ENCODE measurements at places on chromosomes 5 and 9.

GRCh38 chr5:134005417-134006061 is 764 bp upstream of the VDAC1 start:
- no peak for DNase-seq

GRCh38 chr9:29078063-29078666 is 1504.9 kb upstream of the C9orf72 start:
- peak; percentile 38 for DNase-seq

GRCh38 chr5:176664479-176664878 is 17.2 kb downstream of the TSPAN17 start:
- DNase-seq, result no peak

DNA sequence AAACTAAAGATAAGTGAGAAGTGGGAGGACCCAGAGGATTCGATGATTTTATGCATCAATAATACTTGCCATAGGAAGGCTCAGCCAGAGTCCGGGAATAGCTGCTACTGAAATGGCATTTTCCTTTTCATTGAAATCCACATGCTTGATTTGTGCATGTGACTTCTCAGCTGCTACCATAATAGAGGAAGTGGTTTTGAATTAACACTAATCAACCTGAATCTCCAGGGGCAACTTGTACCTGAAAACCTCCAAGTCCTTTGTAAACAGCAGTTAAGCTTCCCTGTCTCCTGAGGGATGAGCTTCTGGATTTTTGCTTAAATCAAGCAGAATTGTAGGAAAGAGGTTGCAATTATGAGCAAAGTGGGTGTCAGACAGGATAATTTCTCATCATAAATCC is 124.9 kb downstream of the PPP2R2B start:
- DNase-seq, result no peak

DNA sequence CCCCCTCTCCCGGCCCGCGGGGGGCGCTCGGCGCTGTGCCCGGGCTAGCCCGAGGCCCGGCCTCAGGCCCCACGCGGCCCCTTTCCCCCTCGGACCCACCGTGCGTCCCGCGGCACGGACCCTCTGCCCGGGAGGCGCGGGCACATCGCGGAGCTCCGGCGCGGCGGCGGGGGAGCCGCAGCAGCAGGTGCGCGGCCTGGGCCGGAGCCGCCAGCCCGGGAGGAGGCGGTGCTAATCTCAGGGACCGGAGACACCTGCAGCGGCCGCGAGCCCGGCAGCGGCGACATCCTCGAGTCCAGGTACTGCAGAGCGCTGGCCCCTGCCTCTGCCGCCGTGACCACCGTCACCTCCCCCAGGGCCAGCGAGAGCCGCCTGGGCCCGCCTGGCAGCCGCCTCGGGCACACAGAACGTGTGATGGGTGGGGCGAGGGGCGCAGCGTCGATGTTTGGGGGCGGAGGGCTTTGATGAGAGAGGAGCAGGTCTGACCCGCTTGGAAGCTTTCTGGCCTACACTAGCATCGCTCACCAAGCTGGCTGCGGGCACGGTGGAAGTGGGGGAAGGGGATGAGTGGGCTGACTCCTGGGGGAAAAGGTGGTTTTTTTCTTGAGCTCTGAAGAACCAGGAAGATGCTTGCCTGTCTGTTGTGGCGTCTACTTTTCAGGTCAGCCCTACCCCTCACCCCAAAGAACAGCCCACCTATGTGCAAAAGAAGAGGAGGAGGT is 524 bp downstream of the CYFIP2 start:
- no peak for DNase-seq

GRCh38 chr9:133250741-133251170 is 24.2 kb downstream of the ABO start:
- DNase-seq, result no peak

- no peak for DNase-seq
Measured at GRCh38 chr9:107251756-107252322, 31.2 kb upstream of the RAD23B start.

- DNase-seq, result no peak
Measured at GRCh38 chr9:98584059-98584458, 124.7 kb downstream of the GABBR2 start.

DNA sequence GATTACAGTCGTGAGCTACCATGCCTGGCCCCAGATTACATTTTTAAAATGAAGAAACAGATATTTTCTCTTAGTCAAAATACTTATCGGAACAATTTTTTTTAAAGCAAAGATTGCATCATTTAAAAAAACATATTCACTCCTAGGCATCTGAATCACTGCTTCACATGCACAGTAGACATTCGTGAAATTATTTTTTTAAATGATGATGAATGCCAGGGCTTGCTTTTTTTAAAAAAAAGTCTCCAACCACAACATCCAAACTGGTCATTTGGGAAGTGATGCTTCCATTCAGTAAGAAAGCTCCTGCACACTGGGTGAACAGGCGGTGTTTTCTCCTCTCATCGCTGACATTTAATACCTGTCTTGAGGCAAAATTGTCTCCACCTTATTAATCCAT is 223.0 kb upstream of the DMRT1 start:
- no peak for DNase-seq

GRCh38 chr5:145479271-145479670 is 355.9 kb downstream of the PRELID2 start:
- peak; percentile 47 for DNase-seq

DNA sequence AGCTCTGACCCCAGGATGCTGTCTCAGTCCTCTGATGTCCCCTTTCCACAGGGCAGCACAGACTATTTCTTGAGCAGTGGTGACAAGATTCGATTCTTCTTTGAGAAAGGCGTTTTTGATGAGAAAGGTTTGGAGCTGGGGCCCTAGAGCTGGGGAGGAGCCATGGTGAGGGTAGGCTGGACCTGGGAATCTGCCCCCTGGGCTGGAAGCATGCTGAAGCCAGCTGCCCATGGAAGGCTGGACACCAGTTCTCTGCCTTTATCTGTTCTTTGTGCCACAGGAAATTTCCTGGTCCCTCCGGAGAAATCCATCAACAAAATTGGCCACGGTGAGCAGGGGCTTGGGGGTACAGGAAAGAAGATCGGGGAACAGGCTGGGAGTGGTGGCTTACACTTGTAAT is 12.9 kb downstream of the PHYHD1 start:
- DNase-seq, result no peak

DNA sequence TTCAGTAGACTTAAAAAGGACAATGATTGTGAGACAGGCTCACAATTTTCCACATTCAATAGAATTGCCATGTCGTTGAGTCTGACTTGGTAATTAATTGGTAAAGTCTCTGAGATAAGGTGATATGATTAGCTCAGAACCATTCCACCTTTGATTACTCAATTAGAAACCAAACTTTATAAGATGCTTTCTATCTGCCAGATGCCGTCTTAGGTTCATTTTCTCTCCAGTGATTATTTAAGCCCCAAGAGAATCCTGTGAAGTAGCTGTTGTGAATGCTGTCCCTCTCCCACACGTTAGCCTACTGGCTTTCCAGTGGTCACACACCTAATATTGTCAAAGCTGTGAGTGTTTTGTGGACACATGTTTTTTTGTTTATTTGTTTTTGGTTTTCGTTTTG is 528.9 kb upstream of the ZNF462 start:
- no peak for DNase-seq

- DNase-seq, result no peak
Measured at GRCh38 chr5:88236866-88237642, 31.6 kb downstream of the TMEM161B start.

DNA sequence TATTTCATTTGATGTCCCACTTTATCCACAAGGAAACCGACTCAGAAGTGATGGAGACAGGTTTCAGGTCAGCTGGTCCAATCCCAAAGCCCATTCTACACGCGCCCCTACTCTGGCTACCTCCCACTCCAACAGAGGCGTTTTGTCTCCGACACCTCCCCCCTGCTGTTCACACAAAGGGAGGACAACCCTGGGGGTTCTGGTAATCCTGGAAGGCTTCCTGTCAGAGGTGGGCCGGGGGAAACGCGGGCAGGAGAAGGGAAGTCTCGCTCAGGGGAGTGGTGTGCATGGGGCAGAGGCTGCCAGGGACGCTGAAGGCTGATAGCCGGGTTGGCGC is 39.7 kb upstream of the GABRP start:
- no peak for DNase-seq

DNA sequence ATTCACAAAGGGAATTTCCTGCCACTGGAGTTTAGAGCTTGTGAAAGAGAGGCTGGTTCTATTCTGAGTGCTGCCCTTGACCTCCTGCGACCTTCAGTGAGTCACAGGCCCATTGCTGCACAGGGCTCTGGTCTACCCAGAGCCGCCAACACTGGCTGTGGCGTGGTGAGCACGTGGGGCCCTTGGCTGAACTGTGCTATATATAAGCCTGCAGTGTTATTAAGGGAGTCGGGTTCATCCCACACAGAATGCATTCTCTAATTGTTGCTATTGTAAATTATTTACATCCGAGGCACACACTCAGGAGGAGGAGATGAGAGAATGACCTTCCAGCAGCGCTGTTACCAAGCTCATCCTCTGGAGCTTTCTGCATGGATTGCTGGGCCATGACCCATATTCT is 47.1 kb downstream of the BRINP1 start:
- peak; percentile 85 for DNase-seq

GRCh38 chr9:36407122-36407723 is 7.2 kb upstream of the RNF38 start:
- peak; percentile 50 for DNase-seq

DNA sequence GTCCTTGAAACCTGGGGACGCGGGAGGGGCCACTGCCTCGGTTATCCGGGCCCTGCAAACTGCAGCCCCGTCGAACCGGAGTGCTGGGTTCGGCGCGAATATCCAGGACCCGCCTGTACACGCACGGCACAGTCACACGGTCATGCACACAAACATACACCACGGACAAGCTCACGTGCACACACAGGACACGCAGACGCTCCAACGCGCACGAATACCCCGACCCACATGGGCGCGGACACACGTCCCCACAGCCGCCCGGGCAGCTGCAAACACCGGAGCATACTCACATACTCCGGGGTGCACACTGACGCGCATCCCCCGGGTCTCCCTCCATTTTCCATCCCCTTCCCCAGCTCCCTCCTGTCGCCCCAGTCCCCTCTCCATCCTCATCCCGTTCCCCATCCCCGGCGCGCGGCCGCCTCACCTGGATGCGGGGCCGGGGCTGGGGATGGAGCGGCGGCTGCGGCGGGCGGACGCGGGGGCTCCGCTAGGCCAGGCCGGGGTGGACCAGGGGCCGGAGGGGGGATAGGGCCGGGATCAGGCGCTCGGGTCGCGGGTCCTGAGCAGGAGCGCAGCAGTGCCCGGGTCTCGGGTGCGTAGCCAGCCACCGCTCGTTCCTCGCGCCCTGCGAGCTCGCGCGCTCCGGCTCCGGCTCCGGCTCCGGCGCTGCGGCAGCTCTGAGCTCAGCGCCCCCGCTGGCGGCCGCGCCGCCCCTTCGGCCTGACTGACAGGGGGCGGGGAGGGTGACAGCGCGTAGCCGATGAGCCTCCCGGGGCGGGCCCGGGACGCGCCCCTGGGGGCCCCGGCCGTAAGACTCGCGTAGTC is at the start of the genes EIF4E1B and SNCB:
Gene EIF4E1B, plus strand, starts transcription at position 823 of the 828 bp plus-strand sequence. CDS start 12,113 bp downstream, outside the sequence.
Gene SNCB, minus strand, starts transcription at position 682 of the 828 bp plus-strand sequence. CDS start 880 bp downstream, outside the sequence.
- no peak for DNase-seq

DNA sequence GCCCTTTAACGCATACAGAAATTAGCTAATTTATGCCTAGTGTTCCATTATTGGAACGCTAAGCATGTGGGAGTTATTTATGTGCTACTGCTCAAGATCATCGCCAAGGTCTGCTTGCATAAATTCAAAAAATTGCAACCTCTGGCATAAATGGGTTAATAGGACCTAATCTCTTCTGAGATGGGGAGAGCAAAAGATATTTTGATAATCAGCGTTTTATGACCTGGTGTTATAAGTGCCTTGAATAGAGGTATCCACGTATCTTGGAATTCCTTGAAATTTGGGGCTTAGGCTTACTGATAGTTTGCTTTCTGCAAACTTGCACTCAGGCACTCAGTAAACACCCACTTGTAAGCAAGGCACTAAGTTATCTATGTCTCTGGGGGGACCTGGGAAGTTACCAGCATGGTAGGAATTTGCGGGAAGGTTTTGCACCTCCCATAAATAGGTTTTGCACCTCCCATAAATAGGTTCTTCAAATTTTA is 1.8 kb downstream of the SUB1 start:
- DNase-seq, result no peak

GRCh38 chr5:2181557-2181956 is 298.8 kb upstream of the IRX4 start:
- DNase-seq, result no peak

DNA sequence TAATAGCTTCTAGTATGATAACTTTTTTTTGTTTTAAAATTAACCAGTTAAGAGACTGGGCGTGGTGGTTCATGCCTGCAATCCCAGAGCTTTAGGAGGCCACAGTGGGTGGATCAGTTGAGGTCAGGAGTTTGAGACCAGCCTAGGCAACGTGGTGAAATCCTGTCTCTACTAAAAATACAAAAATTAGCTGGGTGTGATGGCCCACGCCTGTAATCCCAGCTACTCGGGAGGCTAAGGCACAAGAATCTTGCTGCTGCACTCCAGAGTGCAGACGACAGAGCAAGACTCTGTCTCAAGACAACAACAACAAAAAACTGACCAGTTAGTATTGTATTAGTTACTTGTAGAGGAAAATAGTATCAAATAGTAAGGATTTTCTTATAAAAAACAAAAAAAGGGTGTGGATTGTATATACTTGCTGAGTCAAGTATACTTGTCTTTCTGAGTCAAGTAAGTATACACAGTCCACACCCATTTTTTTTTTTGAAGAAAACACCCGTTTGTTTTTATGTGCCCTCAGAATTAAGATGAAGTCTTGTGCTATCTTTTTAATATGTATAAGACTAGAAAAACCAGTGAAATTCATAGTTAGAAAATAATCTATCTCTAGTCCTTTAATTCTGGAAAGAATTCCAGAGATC is 25.3 kb downstream of the UBAP1 start:
- DNase-seq, result no peak

DNA sequence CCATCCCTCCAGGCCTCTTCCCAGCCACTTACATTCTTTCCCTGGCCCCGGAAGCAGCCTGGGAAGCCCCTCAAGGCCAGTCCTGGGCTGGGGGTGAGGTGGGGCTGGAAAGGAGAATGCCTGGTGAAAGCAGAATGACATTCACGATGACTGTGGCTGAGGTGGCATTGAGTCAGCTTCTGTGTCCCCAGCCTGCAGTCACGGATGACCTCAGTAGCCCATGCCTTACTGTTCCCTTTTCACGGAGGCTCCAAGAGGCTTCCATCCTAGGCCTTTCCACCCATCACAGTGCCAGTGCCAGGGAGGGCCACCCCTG is 2.7 kb downstream of the PRDM12 start:
- DNase-seq, result peak; percentile 16

DNA sequence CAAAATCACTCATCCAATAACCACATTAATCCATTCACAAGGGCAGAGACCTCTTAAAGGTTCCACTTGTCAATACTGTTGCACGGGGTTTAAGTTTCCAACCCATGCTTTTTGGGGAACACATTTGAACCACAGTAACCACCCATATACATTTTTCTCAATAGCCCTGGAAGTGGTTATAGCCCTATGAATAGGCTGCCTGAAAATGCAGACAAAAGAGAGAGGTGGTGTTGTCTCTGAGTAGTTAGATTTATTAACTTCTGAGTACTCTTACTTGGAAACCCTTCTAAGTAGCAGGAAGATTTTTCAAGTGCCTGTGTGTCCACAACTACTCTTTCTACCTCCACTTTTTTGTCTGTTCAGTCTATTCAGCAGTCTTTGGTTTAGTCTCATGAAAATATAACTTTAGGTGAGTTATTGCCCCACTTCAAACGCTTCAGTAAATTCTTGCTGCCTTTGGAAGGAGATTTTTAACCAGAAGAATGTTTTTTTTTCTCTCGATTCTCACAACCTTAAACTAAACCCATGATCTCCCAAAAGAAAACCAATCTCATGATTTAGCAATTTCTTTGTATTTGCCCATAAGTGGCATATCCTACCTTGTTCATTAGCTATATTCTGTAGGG is 42.6 kb downstream of the ARHGEF28 start:
- DNase-seq, result no peak
